Activated CD4-positive, CD25-positive, alpha-beta regulatory T cell treated with anti-CD3 and anti-CD28 coated beads, Interleukin-2, amount 50 U/mL, for 24 hours (primary cell): ENCODE measurements at places on chromosomes 6 and 20.

DNA sequence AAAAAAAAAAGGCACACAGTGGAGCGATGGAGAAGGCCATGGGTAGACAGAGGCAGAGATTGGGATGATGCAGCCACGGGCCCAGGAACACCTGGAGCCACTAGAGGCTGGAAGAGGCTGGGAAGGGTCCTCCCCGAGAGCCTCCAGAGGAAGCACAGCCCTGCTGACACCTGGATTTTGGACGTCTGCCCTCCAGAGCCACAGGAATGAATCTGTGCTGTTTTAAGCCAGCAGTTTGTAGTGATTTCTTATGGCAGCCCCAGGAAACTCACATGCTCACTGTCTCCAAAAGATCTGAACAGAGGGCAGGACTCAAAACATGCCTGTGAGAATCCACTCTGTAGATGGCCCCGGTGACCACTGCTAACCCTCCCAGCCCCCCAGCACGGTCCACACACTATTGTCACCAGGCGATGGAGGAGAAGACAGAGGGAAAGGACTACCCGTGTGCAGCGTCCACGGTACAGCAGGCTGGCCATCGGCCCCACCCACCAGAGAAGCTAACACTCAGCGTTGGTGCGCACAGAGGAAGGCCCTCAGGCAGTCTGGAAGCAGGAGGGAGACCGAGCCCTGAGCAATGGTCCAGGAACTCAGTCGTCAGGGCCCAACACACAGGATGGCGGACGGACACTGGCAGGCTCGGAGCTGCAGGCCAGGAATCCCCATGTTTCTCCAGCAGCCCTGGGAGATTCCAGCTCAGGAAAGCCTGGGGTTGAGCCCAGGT, 99.7 kb downstream of the BMP7 start:
- no peak for ATAC-seq

DNA sequence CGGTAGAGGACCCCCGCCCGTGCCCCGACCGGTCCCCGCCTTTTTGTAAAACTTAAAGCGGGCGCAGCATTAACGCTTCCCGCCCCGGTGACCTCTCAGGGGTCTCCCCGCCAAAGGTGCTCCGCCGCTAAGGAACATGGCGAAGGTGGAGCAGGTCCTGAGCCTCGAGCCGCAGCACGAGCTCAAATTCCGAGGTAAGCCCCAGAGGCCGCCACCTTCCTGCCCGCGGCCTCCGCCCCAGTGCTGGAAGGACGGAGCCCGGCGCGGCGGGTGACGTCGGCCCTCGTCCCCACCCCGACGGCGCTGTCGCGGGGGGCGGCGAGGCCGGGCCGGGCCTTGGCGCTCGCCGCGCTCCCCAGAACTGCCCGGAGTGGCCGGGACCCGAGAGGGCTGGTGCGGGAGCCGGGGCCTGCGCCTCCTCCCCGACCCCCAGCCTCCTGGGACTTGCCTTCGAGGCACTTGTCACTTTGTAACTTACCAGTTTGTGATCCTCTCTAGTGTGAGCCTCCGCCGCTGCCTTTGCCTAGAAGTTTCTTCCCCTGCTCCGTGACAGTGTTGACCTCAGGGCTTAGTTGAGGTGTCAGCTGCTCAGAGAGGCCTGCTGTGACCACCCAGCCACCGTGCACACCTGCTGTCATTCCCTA, 417 bp downstream of the VAPB start:
- ATAC-seq, result peak; percentile 30

- ATAC-seq, result no peak
Observed at GRCh38 chr6:16239798-16240123, 1.4 kb downstream of the GMPR start.

- ATAC-seq, result no peak
Observed at GRCh38 chr6:5786321-5786968, 220.3 kb downstream of the NRN1 start.

DNA sequence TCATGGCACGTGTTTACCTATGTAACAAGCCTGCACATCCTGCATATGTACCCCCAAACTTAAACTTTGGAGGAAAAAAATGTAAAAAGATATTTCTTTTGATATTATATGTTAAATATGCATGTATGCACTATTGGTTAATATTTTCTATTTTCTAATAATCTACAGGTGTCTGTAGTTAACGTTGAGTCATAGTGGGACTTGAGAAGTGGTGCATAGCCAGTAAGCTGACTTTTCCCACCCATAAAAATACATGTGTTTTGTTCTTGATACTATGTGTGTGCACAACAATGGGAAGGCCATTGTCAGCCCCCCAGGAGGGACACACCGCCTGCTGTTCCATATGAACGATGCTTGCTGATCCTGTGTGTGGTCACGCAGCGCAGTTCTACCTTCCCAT, 49.1 kb downstream of the FAM120B start:
- ATAC-seq, result no peak

- ATAC-seq, result no peak
Observed at GRCh38 chr6:120632975-120633374, 701.3 kb downstream of the TBC1D32 start.

- no peak for ATAC-seq
Observed at GRCh38 chr6:142406131-142406530, 104.3 kb downstream of the ADGRG6 start.

- ATAC-seq, result no peak
Observed at GRCh38 chr6:113654396-113654795, 202.7 kb upstream of the MARCKS start.

- ATAC-seq, result no peak
Observed at GRCh38 chr20:8981482-8981881, 87.4 kb upstream of the PLCB4 start.

DNA sequence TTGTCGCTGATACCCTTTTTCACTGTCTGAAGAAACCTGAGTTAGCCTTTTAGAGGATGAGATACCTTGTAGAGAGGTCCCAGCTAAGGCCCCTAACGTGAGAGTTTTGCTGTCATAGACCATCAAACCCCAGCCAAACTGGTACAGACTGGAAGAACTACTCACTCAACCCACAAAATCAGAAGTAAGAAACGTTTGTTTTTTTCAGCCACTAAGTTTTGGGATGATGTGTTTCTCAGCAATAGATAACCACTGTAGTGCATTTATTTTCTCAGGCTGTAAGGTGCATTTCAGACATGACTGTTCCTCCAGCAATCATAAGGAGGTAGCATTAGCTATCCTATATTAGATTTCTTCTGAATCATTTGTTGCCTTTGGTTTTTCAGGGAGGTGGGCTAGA, 407.3 kb upstream of the FLRT3 start:
- ATAC-seq, result no peak
